ENCODE measurements at places on chromosomes 13 and 19.
A peak's percentile ranks its signal among the peaks of the same experiment; 100 is the strongest.

- DNase-seq, result no peak
Measured at GRCh38 chr13:73258406-73258805, 199.6 kb downstream of the KLF5 start.

DNA sequence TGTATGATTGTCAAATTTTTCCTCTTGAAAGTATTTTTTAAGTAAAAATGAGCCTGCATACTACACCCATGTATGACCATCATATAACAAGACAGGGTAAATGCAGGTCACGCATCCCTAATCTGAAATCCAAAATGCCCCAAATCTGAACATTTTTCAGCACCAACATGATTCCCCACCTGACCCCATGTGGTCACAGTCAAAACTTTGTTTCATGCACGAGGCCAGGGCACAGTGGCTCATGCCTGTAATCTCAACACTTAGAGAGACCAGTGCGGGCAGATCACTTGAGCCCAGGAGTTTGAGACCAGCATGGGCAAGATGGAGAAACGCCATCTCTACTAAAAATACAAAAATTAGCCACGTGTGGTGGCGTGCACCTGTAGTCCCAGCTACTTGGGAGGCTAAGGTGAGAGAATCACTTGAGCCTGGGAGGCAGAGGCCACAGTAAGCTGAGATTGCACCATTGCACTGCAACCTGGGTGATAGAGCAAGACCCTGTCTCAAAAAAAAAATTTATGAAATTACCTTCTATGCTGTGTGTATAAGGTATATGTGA, 63.7 kb upstream of the NPAS1 start:
- no peak for DNase-seq

- no peak for DNase-seq
Measured at GRCh38 chr13:90615236-90615635, 732.3 kb upstream of the MIR17HG start.

GRCh38 chr19:4803736-4804695, 12.5 kb downstream of the FEM1A start:
- DNase-seq, result peak; percentile 45

- no peak for DNase-seq
Measured at GRCh38 chr13:104466016-104466415, 1399.8 kb upstream of the SLC10A2 start.

DNA sequence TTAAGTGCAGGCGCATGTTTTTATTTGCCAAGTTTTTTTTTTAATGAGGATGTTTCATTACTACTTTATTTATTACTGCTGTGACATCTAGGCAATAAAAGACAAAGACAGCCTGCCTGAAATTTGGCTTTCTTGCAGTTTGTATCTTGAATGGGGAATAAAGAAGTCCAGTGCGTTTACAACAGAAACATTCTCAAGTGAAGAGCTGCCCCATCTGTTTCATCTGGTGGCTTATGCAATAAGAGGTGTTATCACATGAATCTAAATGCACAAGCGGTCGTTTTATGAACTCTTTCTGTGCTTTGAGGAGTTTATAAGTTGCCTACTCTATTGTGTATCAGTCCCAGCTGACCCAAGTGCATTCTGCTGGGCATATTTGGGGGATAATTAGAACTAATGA, 12.6 kb upstream of the MAB21L1 start:
- DNase-seq, result no peak

- DNase-seq, result no peak
Measured at GRCh38 chr13:102212729-102213128, 189.1 kb downstream of the FGF14 start.

- DNase-seq, result no peak
Measured at GRCh38 chr13:86882107-86882506, 789.1 kb upstream of the SLITRK5 start.

- DNase-seq, result no peak
Measured at GRCh38 chr13:48162217-48162616, 67.3 kb upstream of the MED4 start.

DNA sequence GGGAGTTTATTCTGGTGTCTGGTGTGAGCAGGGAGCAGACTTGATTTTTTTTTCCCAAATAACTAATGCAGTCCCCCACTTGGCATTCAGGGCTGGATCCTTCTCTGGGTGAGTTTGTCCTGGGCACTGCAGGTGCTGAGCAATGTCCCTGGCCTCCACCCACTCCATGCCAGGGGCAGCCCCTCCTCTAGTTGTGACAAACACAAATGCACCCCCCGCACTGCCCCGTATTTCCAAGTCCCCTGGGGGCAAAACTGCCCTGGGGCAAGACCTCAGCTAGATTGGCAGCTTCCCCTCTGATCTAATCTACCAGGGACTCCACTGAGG, 6.4 kb downstream of the MOB3A start:
- DNase-seq, result no peak

GRCh38 chr13:93290503-93290902, 63.9 kb downstream of the GPC6 start:
- no peak for DNase-seq

- peak; percentile 59 for DNase-seq
Measured at GRCh38 chr19:1251330-1252220, 3.2 kb downstream of the MIDN start.

DNA sequence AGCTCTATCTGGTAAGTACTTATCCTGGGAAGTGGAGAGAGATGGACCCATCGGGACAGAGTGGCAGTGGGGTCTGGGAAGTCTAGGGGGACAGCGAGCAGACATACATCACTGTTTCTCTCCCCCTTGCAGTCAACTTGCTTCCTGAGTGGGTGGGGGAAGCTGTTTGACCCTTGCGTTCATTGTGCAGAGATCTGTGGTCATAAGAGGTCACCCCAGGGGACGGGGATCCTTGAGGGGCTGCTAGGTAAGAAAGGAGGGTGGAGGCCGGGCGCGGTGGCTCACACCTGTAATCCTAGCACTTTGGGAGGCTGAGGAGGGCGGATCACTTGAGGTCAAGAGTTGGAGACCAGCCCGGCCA, 474 bp downstream of the ARHGEF18 start:
- DNase-seq, result no peak

DNA sequence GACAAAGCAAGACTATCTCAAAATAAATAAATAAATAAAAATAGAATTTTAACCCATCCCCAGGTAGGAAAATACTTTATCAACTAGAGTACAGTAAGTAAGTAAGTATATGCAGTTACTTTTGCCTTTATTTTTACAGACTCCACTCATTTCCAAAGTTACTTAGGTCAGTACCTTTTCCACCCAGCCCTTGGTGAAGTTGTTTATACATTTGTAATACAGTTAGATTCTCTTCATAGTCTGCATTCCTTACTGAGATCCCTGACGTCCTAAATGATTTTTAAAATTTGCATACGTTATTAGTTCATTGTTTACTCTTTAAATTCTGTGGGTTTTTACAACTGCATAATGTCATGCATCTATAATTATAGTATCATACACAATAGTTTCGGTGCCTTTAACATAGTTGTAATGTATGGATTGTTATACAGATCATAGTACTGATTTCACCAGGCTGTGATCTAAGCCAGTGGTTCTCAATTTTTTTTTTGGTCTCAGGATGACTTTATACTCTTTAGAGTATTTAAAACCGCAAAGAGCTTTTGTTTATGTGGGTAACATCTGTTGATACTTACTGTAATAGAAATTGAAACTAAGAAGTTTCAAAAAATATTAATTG, 10.4 kb downstream of the SETDB2 start:
- no peak for DNase-seq

DNA sequence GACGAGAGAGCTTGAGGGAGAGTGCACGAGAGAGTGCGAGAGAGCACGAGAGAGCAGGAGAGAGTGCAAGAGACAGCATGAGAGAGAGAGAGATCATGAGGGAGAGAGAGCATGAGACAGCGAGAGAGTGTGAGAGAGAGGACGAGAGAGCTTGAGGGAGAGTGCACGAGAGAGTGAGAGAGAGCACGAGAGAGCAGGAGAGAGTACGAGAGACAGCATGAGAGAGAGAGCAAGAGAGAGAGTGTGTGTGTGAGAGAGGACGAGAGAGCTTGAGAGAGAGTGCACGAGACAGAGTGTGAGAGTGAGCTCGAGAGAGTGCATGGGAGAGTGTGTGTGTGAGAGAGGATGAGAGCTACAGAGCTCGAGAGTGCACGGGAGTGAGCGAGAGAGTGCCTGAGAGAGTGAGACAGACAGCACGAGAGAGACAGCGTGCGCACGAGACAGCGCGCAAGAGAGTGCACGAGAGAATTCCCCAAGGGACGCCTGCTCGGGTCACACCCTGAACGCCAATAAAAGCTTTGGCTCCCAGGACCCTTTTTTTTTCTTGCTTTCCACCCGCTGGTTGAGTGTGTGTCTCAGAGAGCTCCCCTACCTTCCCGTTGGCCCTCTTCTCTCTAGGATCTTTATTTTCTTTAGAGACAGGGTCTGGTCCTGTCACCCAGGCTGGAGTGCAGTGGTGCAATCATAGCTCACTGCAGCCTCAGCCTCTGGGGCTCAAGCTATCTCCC, 3.7 kb downstream of the CD70 start:
- no peak for DNase-seq

- no peak for DNase-seq
Measured at GRCh38 chr19:46631481-46631880, 4.5 kb downstream of the GNG8 start.

DNA sequence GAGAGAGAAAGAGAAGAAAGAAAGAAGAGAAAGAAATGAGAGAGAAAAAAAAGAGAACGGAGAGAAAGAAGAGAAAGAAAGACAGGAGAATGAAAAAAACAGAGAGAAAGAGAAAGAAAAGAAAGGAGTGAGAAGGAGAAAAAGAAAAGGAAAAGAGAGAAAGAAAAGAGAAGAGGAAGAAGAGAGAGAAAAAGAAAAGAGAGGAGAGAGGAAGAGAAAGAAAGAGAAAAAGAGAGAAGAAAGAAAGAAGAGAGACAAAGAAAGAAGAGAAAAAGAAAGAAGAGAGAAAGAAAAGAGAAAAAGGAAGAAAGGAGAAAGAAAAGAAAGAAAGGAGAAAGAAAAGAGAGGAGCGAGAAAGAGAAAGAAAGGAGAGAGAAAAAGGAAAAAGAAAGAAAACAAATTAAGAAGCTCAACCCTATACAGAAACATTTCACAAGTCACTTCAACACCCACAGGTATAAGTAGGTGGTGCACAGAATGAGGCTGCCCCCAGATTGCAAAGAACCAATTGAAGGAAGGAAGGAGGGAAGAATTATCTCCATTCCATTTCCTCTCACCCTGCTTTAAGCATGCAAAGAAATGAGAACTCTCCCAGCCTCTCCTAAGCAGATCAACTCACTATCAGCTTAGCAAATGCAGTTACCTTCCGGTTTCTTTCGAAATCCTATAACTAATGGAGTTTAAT, 98.8 kb upstream of the CACNA1A start:
- DNase-seq, result no peak

DNA sequence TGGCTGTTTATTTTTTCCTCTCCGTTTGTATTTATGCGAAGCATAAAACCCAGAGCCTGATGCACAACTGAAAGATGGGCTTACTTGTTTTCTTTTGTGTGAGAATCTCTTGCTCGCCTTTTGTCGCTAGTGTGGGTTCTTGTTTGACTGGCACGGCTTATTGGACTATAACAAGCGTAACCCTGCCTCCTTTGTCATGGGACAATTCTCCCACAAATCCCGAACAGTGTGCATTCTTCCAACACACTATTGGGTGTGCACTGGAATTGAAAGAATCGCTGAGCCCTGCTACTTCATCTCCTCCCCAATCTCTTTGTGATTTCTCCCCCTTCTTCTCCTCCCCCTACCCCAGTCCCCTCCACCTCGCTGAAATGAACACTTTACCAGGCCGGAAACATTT, 110.8 kb downstream of the ZIC5 start:
- no peak for DNase-seq

- DNase-seq, result no peak
Measured at GRCh38 chr13:48093588-48093987, 1.3 kb downstream of the MED4 start.

- DNase-seq, result no peak
Measured at GRCh38 chr13:109426690-109426990, 359.7 kb downstream of the IRS2 start.

DNA sequence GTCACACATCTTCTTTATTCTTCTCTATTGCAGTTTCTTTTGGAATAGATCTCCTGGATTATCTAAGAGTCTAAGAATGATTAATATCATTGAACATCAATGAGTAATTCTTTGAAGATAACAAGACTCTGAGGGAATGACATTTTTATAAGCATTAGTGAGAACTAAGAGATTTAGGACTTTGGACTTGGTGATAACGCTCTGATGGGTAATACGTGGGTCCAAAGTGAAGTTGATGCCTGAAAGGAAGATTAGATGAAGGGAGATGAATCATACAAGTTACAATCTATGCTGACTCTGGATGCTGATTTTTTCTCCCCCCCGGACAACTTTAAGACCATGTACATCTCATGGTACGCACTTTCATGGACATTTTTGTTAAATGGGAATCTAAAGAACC, 364.5 kb downstream of the GPC5 start:
- no peak for DNase-seq

DNA sequence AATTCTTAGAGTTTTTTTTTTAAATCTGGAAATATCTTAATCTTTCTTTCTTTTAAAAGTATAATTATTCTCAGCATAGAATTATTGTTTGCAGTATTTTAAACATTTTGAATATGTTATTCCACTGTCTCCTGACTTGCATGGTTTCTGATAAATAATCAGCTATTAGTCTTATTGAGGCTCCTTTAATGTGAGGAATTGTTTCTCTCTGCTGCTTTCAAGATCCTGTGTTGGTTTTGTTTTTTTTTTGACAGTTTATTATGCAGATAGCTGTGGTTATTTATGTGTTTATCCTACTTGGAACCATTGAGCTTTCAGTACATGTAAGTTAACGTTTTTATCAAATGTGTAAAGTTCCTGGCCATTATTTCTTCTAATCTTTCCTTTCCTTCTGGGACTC, 477.9 kb upstream of the HTR2A start:
- no peak for DNase-seq

GRCh38 chr13:67844574-67844973, 614.4 kb upstream of the PCDH9 start:
- no peak for DNase-seq

DNA sequence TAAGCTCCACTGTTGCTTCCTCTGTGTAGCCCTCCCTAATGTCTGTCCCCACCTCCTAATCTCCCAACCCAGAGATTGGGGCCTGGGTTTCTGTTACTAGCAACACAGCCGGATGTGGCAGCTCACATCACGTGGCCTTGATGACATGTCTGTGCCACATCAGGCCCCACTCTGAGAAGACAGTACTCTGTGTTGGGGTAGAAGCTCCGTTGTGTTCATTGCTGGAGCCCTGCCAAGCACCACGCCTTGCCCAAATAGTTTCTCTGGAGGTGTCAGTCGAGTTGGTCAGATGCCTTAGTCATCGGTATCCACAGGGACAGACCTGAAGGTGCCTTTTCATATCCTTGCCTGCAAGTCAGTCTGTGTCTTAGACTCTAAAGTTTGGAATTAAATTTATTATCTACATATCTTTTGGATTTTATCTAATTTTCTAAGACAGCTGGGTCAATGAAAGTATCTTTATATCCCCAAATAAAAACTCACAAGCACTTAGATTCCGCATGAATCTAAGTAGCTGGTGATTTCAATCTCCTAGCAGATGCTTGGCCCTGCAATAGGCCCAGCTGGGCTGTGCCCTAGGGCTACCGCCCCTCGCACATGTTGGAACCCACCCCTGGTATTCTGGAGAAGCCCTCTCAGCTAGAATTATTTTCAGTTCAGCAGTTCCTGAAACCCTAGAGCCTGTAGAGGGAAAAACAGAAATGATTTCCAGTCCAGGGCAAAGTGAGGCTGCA, 204.0 kb upstream of the TSHZ3 start:
- no peak for DNase-seq

GRCh38 chr13:19089315-19089714, 92.3 kb downstream of the TUBA3C start:
- no peak for DNase-seq

- peak; percentile 42 for DNase-seq
Measured at GRCh38 chr13:52454459-52454819, 839 bp upstream of the CKAP2 start.
